ENCODE measurements at places on chromosomes 3 and 15. TPM values are rescaled to one million over a fixed set of nuclear protein-coding genes. Genes with fewer than 3 reads are reported as not detected.

Gene MYLK
- 6.1 TPM for total RNA-seq

Gene DUOX1
- total RNA-seq, result not detected

DNA sequence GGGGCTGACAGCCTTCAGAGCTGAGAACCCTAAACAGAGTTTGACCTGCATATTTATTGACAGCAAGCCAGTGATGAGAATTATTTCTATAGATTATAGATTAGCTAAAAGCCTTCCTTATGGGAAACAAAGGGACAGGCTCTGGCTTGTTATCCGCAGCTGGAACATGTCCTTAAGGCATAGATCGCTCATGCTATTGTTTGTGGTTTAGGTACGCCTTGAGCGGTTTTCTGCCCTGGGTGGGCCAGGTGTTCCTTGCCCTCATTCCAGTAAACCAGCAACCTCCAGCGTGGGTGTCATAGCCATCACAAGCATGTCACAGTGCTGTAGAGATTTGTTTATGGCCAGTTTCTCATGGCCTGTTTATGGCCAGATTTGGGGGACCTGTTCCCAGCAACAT is 10.2 kb upstream of the FAH start:
- no peak for DNase-seq

Gene BFSP2
- total RNA-seq, result not detected

Gene REC114
- not detected for total RNA-seq

DNA sequence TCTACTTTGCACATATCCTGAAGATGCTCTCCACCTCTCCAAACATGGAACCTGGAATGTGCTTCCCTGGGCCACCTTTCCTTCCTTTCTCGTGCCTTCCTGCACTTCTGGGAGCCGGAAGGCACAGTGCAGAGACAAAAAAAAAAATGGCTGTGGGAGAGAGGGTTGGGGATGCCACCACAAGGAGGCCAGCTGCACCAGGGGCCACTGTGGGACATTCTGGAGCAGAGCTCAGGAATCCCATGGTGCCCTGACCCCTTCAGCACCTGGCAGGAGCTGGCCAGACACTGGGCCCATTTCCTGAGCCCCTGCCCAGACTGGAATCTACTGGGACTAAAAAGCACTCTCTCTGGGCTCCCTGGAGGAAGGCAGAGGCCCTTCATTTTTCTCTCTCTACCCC is 7.9 kb upstream of the BCL2L10 start:
- DNase-seq, result no peak

DNA sequence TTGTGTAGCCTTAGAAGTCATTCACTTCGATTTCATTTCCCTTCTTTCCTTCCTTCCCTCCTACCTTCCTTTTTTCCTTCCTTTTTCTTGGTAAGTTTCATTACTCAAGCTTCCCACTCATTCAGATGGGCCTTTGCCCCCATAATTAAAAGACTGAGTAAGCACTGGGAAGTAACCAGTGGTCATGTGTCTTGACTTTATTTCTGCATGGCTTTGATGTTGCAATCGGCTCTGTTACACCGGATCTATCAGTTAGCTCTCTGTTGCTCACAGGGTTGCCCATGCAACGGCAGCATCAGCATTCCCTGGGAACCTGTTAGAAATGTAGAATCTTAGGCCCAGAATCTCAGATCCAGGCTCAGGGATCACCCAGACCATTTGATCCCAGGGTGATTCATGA is 25.6 kb upstream of the LARS2 start:
- no peak for DNase-seq

Gene CSTA
- total RNA-seq, result not detected

- DNase-seq, result no peak
Measured at GRCh38 chr3:128482666-128483656, 10.0 kb downstream of the GATA2 start.

DNA sequence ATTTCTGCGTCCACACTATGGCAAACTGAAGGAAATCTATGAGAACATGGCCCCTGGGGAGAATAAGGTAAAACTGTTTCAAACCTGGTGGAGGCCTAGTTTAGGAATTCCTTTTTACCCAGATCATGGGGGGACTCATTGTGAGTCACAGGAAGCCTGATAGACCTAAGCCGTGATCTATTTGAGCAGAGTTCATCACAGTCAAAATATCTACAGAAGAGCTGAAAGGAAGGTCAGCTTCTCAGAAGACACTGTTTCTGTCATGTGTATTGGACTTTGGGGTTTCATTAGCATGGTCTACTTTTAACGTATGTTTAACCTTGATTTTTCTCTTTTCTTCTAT is 1.3 kb downstream of the PSMD2 start:
- no peak for DNase-seq

DNA sequence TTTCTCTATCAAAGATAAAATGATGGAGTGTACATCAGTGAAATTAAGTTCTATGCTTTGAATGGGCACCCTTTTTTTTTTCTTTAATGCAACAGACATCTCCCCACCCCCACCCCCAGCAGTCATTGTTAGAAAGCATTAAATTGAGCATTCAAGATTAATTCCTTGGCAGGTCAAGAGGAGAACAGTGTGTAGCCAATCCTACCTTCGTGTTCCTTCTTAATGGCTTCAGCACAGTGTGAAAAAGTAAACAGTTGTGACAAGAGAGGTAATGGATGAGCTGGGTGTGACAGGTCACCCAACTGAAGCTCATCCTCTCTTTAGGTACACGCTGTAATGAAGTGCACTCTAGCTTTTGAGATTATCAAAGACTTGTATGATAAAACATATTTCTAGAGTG is 198.5 kb upstream of the RARB start:
- no peak for DNase-seq

Gene SRPRB
- total RNA-seq, result 42.8 TPM

- DNase-seq, result no peak
Measured at GRCh38 chr15:57118013-57118799, 199.8 kb downstream of the TCF12 start.

DNA sequence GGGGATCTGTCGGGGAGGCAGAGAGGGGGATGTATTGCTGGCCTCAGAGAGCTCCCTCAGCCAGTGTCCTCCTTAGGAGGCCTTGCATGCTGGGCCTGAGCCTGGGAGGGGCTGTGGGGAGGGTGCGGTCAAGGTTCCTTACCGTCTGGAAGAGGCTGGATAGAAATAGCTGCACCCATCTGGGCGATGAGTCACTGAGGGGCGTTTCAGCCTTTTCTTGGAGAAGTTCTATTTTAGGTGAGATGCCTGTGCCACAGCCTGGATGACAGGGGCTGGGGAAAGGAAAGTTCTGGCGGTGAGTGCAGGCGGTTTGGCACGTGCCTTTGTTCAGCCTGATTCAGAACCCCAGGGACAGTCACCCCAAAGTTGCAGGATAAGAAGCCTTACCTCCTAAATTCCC is 35.7 kb upstream of the APEH start:
- no peak for DNase-seq

DNA sequence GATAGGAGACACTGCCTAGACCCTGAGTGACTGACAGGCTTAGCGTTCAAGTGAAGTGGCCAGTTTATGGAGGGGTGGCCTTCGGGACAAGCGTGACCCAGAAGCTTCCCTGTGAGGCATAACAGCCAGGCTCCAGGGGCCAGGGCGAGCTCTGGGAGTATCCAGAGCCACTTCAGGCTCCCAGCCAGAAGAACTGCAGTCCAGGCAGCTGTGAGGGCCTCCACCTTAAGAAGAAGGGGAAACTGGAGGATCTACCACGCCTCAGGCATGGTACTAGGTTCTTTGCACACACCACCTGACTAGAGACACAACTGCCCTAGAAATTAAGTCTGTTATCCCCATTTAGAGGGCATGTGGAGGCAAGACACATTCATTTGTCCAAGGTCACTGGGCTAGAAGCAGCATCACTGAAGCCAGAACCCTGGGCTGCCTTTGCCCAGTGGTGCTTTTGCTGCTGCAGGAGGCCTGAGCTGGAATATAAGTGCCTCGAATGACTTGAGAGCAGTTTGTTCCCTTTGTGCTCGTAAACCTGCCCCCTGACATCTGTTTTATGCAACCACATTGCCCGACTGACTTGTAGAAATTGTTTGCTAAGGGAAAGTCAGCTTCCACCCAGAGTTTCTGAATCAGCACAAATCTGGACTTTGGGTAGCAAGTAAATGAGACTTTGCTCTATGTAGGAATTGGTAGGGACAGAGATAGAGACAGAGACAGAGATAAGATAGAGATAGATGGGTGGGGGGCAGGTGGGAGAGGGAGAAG is 23.3 kb downstream of the RASGRF1 start:
- DNase-seq, result no peak

GRCh38 chr3:42680806-42681205 is 4.5 kb upstream of the KLHL40 start:
- DNase-seq, result no peak
